ENCODE measurements at places on chromosomes 5 and 9.

GRCh38 chr5:181217803-181218062 lies 5.3 kb upstream of the TRIM41 start:
- DNase-seq, result no peak

GRCh38 chr5:89053547-89053946 lies 170.6 kb upstream of the MEF2C start:
- DNase-seq, result no peak

DNA sequence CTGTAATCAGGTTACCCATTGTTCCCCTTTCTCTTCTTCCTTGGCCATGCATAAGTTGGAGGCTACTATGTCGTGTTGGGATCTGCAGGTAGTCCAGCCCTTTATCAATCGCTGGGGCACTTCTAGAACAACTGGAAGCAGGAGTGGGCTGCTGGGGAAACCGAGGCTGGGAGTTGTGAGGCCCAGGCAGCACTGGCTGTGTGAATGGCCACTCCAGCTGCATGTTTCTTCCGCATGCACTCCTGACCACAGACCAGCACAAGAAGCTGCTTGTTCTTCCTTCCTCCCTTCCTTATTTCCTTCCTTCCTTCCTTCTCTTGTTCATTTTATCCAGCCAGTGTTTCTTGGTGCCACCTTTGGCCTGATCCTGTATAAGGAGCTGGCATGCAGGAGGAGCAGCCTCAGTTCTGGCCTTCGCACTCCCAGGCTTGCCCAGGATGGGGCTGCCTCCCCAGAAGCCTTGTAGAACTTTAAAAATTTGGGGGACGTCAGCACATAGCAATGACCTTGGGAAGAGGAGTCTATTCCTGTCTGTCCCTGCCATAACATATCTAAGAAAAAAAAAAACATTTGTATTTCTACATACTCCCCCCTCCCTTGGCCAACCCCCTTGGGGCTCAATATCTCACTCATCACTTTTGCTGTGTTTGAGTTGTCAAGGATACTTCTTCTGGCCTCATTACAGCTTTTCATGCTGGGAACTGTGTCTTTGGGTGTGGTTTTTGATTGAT lies 20.8 kb upstream of the CXCL14 start:
- no peak for DNase-seq

DNA sequence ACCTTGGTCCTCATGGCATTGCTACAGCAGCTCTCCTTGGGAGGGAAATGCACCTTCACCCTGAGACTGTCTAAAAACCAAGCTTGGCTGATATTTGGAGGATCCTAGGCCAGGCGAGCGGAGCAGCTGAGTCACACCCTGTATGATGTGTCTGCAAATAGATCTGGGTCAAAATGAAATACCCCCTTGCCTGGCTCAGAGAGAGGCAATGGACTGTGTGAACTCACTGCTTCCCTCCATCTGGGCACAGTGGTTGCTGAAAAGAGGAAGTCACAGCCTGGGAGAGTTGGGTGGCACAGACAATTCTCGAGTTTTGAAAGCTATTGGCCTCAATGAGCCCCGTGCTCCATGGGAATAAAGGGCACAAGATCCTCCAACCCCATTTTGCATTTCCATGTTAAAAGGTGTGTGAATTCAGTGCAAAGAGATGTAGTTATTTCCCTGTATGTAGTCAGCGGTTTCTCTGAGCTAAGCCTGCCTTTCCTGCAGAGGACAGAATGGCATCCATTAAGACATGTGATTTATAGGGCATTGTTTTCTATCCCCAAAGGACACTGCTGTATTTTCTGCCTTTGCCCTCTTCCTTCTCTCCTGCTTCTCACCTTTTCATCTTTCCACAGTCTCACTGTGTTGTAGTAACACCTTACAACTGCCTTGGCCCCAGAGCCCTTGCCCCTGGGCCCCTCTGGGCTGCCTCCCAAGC lies 177.2 kb downstream of the GADD45G start:
- DNase-seq, result no peak

GRCh38 chr5:103674739-103675138 lies 112.2 kb upstream of the NUDT12 start:
- DNase-seq, result no peak

DNA sequence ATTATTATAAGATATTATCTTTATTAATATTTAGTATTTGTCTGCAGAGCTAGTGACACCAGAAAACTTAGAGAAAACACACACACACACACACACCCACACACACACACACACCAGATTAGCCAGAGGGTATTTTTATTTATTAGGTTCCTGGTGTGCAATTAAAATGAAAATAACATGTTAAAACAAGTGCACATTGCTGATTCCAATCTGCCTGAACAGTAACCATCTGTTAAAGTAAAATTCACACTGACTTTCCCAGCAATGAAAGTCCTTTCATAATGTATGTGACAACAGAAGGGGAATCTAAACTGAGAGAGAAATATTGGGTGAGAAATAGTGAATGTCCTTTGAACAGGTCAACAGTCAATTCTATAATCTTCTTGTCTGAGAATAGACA lies 2323.5 kb upstream of the ACO1 start:
- no peak for DNase-seq

- DNase-seq, result no peak
Observed at GRCh38 chr5:154937186-154937717, 759 bp downstream of the GEMIN5 start.

DNA sequence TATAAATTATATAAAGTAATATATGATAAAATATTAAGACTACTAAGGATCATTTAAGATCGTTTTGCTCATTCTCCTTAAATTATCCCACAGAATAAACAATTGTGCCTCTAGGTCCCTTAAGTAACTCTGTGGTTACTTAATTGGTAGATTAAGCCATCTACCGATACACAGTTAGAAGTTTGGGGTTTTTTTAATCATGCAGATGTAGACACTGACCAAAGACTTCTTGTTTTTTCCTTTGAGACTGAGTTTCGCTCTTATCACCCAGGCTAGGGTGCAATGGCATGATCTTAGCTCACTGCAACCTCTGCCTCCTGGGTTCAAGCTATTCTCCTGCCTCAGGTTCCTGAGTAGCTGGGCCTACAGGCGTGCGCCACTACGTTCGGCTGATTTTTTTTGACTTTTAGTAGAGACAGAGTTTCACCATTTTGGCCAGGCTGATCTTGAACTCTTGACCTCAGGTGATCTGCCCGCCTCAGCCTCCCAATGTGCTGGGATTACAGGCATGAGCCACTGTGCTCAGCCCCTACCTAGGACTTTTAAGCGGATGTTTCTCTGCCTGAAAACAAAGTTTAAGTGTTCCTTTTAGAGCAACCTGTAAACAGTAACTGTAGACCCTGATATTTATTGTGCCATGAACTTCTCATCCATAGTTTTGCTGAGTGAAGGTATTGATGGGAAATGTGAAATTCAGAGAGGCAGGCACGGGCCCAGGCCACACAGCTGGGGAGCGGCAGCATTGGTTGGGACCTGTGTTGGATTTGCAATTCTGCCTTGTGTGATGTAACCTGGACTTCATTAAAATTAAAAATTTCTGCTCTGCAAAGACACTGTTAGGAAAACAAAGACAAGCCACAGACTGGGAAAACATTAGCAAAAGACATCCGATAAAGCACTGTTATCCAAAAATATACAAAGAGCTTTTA lies 11.6 kb downstream of the CEL start:
- DNase-seq, result no peak

- no peak for DNase-seq
Observed at GRCh38 chr9:15909297-15909696, 356.5 kb downstream of the CCDC171 start.

DNA sequence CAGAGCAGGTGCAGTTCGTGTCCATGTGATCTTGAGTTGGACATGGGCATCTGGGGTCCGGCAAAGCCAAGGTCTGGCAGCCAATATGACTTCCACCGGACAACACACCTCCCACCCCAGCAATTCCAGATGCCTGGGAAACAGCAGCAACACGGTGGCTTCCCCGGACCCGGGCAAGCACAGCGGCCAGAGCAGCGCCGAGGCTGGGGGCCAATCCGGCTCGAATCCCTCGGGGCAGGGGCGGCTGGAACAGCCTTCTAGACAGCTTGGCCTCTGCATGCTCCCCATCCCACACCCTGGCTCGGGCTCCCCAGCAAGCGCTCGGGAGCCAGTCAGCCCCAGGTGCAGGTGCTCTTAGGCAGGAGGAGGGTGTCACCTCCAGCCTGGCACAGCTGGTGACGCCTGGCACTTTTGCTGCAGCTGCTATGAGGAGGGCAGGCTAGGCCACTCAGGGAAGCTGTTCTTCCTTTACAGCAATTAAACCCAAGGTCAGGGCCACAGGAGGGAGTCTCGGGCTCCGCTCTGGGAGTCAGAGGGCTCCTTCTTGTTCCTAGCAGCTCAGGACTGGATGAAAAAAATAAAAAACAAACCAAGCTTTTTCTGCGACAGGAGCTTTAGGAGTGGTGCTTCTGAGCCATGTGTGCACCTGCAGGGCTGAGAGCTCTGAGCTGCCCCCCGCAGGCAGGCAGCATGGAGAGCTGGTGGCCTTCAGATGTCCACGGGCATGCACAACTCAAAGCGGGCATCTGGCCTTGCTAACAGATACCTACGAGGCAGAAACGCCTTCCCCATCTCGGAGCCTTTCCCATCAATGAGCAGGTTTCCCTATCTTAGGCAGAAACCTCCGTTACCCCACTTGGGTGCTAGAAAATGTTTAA lies 28.2 kb downstream of the DBH start:
- no peak for DNase-seq

GRCh38 chr9:129518074-129518473 lies 102.8 kb downstream of the C9orf50 start:
- DNase-seq, result no peak

DNA sequence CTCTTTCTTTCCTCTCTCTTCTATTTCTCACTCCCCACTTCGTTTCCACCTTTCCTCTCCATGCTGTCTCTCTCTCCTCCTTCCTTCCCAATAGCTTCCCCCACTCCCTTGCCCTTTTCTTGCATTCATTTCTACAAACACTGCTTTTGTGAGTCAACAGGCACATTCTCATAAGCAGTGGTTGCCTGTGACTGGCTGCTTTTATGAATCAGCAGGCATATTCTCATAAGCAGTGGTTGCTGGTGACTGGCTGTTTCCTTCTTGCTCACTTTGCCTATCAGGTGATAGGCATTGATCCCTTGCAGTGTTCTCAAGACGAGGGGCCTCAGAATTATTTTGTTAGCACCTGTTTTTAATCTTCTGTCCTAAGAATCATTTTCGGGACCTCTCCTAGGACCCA lies 116.1 kb upstream of the ACTBL2 start:
- no peak for DNase-seq

DNA sequence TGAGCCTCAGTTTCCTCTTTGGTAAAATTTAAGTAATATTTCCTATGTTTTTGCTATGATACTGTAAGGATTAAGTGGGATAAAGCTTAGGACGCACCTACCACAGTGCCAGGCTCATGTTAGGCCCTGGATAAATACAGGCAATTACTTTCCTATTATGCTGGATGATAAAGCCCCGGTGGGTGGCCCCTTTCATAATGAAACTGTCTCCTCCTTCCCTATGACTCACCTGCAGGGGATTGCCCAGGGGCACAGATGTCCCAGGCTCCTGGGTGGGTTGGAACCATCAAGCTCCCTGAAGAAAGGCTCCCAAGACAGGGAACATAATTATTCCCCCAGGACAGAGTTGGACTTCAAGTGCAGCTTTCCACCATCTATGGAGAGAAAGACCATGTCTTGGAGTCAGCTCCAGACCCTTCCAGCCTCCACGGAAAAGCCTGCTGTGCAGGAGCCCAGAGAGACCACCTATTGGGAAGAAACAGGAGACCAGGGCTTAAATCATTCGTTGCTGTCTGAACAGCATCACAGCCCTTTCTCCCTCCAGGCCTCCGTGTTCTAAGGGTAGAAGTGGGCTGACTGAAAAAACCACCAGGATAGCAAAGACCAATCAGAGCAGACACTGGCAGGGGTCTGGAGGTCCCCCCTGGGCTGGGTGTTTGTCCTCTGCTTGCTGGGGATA lies 43.2 kb upstream of the FOXE1 start:
- DNase-seq, result no peak

GRCh38 chr5:116355819-116356601 lies 218.6 kb downstream of the SEMA6A start:
- DNase-seq, result no peak

GRCh38 chr5:149790276-149790675 lies 60.2 kb downstream of the PPARGC1B start:
- DNase-seq, result no peak

DNA sequence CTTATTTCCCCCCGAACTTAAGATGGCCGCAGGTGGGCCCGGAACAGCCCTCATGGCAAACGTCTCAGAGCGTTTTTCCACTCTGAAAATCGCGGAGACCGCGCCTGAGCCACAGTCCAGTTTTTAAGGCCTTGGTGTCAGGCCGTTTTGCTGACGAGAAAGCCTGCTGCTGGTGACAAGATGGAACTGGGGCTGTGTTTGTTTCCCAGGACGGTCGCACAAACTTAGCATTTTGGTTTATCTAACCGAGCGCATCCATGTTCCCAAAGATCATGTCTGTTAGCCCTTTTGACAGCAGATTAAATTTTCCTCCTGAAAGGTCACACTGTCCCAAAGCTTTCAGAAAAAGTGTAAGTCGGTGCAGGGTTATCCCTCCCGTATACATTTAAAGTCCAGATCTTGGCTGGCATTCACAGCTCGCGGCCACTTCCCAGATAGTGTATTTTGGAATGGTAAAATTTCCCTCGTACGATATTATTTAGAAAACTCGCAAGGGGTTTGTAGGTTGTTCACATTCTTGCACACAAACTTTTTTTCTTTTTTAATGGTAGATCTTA lies 812 bp downstream of the SREK1 start:
- DNase-seq, result no peak

- DNase-seq, result no peak
Observed at GRCh38 chr5:150544611-150545219, 36.8 kb downstream of the NDST1 start.

DNA sequence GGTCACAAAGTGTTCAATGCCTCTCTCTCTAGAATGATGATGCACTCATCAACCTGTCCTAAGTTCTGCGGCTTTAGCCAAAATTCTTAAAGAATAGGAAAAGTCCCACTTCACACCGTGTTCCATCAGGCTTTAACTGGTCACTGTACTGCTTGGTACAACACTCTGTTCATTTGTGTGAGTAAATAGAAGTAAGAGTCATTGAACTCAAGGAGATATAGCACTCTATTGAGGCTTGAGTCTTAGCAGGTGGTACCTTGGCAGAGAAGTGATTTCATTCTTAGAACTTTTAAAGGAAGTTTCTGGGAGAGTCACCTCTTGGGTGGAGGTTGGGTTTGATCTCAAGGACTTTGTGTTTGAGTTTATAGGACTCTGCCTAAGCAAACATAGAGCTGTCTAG lies 92.6 kb downstream of the TENT4A start:
- no peak for DNase-seq

DNA sequence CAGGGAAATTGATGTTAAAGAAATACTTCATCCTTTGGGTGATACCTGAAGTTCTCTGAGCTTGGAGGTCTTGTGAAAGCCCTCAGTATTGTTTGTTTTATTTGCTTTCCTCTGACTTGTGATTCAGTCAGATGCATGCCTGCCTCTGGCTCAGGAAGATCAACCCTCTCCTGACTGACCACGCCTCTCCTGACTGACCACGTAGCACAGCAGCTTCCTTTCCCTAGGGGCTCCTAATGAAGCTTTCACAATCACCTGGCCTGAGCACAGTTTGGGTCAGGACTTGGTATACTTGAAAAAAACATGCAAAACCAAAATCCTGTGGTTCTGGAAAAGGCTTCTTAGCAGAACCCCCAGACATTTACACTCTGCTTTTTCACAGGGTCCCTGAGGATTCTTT lies 3.8 kb downstream of the TGFBI start:
- DNase-seq, result no peak

Measured in pulmonary artery endothelial cell (primary cell).